Activated naive CD8-positive, alpha-beta T cell treated with anti-CD3 and anti-CD28 coated beads, Interleukin-2, amount 10 ng/mL, durations not matched to agents 7 days and 5 days (primary cell): ENCODE measurements at places on chromosomes 4 and X.

- no peak for DNase-seq
These were observed 245.8 kb downstream of the FBXO8 start for GRCh38 chr4:174037631-174038030.

DNA sequence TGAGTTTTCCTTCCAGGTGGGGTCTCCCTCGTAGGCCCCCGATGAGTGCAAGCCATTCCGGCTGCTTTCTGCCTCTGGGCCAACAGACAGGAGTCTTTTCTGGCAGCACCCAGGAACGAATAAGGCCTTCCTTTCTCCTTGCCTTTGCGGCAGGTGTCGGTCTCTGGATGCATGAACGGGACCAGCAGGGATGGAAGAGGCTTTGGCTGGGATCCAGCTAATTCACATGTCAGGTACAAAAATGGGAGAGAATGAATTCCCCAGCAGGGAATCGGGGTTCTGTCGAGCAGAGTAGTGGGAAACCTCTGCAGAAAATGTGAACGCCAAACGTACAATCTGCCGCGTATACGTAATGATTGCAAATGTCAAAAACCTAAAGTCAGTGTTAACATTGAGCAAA lies 146.1 kb upstream of the TBL1X start:
- no peak for DNase-seq

DNA sequence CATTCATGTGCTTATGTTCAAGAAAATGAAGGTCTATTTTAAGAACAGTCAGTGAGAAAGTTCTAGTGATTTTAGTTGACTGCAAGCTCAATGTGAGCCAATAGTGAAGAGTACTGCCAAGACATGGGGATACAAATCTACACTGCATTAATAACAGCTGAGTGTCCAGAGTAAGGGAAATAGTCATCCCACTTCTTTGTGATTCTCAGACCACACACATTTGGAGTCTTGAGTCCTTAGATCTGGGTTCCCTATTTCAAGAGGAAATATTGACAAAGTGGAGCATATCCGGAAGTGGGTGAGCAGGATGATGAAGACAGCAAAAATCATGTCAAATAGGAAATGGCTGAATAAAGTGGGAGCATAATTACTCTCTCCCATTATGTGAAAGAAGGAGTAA lies 171.1 kb downstream of the LARP7 start:
- DNase-seq, result no peak

DNA sequence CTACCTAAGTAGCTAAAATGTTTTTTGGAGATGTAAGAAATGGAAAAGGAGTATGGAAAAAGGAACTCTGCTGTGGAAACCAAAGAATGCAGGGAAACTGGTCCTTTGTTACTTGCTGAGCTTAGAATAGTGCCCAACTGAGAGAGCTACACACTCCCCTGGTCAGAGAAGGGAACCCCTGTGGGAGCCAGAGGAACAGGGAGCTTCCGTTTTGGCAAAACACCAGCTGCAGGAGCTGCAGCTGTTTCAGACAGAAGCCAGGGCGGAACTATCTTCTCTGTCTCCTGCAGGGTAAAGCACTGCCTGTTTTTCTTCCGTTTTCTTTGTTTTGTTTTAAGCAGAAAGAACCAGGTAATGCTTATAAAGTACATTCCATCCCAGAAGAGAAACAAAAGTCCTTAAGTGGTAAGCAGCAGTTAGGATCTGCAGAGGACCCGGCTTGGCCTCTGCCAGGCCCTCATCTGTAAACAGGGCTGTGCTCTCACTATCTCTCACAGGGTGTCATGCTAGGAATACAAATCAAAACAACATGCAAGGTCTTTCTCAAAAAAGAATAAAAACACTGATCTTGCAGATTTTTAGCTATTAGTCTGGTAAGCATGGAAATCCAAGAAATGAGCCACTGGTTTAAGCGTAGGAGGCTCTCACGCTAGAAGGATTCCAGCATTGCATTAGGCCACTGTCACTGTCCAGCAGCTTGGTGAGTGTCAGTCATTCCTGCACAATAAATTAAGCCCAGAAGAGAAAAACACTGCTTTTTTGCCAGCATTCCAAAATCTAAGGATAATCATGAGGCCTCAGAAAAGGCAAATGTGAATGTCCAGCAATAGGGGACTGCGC lies 76.1 kb downstream of the CHST7 start:
- no peak for DNase-seq
